ENCODE measurements at places on chromosomes 7 and 10. TPM values are rescaled to one million over a fixed set of nuclear protein-coding genes. Genes with fewer than 3 reads are reported as not detected.

- DNase-seq: no peak
Observed at GRCh38 chr7:53303781-53304180, 268.3 kb downstream of the POM121L12 start.

GRCh38 chr7:152476551-152476950 lies 40.7 kb upstream of the KMT2C start:
- no peak for DNase-seq

The INSYN2A gene
- total RNA-seq: 1.2 TPM

The ATOH7 gene
- total RNA-seq: 0.05 TPM

Data from thymus (tissue), 14 donors.